ENCODE measurements at places on chromosomes 5 and 9.
A peak's percentile ranks its signal among the peaks of the same experiment; 100 is the strongest.

DNA sequence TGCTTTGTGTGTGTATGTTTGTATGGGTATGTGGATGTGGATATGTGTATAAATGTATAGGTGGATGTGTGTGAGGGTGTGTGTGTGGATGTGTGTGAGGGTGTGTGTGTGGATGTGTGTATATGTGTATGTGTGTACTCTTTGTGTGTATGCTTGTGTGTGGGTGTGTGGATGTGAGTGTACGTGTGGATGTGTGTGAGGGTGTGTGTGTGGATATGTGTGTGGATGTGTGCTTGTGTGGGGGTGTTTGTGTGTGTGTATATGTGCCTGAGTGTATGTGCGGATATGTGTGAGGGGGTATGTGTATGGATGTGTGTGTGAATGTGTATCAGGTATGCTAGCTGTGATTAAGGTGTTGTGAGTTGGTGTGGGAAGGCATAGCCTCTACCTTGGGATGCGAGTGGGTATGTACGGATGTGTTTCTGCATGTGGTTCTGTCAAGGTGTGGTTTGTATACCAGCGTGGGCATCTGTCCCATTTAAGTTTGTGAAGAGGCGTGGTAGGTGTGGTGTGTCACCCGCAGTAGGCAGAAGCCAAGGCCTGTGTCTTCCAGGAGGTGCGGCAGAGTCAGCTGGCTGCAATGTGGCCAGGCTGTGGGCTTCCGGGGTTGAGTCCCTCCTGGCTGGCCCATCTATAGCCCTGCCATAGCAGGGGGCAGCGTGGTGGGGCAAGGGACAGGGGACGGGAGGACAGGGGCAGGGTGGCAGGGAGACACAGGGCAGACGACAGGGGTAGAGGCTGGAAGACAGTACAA, 155.8 kb downstream of the DAB2IP start:
- no peak for DNase-seq

- DNase-seq: no peak
Measured at GRCh38 chr9:120979797-120980196, 53.2 kb upstream of the TRAF1 start.

DNA sequence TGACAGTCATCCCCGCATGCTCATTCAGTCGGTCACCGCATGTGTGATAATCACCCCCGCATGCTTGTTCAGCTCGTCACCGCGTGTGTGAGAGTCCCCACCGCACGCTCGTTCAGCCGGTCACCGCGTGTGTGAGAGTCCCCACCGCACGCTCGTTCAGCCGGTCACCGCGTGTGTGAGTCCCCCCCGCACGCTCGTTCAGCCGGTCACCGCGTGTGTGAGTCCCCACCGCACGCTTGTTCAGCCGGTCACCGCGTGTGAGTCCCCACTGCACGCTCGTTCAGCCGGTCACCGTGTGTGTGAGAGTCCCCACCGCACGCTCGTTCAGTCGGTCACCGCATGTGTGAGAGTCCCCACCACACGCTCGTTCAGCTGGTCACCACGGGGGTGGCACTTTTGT, 3.5 kb downstream of the TRAF2 start:
- no peak for DNase-seq

DNA sequence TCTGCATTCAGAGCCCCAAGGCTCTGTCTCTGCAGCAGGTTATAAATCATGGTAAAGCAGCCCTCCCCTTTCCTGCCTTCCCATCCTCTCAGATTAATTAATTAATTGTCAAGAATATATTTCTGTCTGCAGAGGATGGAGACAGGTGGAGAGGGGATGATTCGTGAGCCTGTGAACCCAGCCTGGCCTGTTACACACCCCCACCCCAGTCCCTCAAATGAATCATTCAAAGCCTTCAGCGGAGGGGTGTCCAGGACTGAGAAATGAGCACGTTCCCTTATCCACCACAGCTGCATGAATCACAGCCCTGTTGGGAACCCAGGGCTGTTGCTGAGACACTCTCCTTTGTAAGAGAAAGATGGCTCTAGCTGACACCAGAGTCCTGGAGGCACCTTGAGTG, 56.0 kb downstream of the NIPAL4 start:
- peak; percentile 76 for DNase-seq

- no peak for DNase-seq
Measured at GRCh38 chr5:135395451-135395850, 3.6 kb downstream of the MACROH2A1 start.

- no peak for DNase-seq
Measured at GRCh38 chr9:32344551-32345182, 39.8 kb upstream of the ACO1 start.

- peak; percentile 87 for DNase-seq
Measured at GRCh38 chr9:129131300-129132145, 20.3 kb downstream of the PTPA start.

GRCh38 chr9:12739014-12739652, 35.7 kb upstream of the LURAP1L start:
- DNase-seq: no peak

GRCh38 chr9:16000811-16001210, 448.0 kb downstream of the CCDC171 start:
- DNase-seq: no peak

DNA sequence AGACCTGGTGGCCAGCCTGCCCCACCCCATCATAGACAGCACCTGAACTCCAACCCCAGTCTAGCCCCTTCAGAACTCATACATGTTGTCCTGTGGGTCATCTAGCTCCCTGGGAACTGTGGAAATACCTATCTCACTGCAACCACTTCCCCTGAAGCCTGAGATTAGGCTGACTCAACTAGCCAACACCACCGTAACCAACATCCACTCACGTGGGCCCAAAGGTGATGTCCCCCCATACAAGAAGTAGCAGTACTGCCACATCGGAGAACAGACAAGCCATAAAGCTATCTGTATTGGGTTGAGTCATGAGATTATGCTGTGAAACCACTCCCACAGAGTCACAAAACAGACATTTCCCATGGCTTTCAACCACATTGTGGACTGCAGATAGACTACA, 46.6 kb downstream of the OSMR start:
- no peak for DNase-seq

DNA sequence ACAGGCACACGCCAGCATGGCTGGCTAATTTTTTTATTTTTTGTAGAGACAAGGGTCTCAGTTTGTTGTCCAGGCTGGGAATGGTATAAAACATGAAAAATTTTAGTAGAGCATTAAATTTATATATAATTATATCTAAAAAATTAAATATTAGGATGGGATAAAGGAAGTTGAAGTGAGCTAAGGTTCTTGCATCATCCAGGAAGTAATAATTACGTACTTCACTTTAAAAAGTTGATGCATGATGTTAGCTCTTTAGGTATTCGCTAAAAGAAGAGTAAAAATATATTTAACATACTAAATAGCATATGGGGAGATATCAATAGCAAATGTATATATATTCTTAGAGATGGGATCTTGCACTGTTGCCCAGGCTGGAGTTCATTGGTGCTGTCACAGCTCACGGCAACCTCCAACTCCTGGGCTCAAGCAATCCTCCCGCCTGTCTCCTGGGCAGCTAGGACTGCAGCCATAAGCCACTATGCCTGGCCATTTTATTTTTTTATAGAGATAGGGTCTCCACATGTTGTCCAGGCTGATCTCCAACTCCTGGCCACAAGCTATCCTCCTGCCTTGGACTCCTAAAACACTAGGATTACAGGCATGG, 12.3 kb downstream of the DCAF10 start:
- no peak for DNase-seq

DNA sequence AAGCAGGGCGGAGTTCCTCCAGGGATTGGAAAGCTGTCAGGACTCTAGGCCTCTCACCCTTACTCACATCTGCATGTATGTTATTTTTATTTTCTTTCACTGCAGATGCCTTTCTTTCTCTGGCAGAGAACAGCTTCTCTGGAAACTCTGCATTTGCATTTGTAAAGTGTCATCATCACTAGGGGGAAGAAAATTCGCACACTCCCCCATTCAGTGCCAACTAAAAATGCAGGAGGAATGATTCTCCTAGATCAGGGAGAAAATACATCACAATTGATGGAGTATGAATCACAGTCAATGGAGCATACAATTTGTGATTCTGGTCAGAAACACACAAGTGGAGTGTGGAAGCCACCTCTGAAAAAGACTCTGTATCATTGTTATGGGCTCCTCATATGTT, 351.4 kb upstream of the FTMT start:
- DNase-seq: no peak

DNA sequence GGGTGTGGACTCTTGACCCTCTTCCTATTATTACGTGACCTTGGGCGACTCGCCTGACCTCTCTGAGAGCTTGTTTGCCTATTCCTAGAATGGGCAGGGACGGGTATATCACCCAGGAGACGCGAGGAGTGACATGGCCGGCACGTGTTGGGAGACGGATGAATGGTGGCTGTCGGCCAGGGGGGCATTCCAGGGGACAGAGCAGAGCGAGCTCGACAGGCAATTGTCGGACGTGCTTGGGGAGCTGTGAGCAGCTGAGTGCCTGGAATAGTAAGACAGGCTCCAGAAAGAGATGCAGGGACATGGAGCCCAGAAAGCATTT, 29.3 kb upstream of the UNC5A start:
- no peak for DNase-seq

DNA sequence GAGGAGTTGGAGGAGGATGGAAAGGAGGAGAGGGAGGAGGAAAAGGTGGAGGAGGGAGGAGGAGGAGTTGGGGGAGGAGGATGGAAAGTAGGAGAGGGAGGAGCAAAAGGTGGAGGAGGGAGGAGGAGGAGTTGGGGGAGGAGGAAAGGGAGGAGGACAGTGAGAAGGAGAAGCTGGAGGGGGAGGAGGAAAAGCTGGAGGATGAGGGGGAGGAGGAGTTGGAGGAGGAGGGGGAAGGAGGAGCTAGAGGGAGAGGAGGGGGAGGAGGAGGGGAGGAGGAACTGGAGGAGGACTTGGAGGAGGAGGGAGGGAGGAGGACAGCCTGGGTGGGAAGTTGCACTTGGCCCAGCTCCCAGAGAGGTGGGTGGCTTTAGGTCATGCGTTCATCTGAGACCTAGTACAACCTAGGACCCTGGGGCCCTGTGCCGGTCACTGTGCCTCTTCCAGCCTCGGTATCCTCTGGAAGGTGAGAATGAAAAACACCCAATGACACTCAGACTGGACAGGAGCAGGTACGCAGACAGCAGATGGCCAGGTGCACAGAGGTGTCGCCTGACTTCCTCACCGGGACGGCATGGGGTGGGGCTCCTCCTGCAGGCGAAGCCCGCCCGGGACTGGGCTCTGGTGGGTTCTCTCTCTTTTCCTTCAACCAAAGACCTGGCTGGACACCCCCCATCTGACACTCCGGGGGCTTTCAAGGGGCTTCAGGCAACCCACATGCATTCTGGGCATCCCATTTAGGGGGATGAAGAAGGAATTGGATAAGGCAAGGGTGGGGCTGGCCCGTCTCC, 12.2 kb upstream of the SLC2A6 start:
- no peak for DNase-seq

- peak; percentile 47 for DNase-seq
Measured at GRCh38 chr5:157540707-157541446, 34.7 kb downstream of the ADAM19 start.

GRCh38 chr5:78781611-78782286, 133.2 kb upstream of the LHFPL2 start:
- DNase-seq: no peak

DNA sequence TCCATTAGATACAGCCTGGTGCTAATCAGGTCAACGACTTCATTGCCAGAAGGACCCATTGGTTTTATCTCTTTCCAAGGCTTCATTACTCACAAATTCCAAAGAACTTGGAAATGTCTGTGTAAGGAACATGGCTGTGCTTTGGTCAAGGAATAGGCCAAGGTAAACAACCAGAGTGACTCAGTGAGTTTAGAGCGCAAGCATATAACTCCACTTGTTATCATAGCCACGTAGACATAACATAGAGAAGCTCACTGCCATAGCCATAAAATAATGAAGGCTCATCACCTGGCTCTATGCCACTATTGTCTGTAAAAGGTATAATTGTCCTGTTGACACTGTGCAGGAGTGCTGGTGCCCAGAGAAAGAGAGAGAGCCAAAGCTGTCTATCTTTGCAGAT, 139.3 kb upstream of the PLCXD3 start:
- DNase-seq: no peak

DNA sequence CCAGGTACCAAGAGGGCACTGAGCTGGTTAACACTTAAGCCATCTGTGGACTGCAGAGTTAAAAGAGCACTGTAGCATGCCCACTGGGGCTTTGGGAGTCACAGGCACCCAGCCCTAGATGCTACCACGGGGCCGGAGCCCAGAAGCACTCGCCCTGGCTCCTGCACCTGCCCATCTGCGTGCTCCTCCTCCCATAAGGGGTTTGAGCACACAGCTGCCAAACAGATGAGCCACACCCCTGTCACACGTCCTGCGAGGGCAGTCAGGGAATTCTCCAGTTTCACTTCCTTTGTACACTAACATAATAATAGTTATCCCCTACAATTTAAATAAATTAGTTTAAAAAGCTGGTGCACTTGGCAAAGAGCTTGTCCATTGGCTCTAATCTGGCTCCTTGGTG, 4.5 kb upstream of the PCA3 start:
- no peak for DNase-seq

GRCh38 chr5:17412760-17413671, 85.0 kb upstream of the TAF11L2 start:
- peak; percentile 25 for DNase-seq

- no peak for DNase-seq
Measured at GRCh38 chr5:172620506-172620905, 20.6 kb upstream of the NEURL1B start.

DNA sequence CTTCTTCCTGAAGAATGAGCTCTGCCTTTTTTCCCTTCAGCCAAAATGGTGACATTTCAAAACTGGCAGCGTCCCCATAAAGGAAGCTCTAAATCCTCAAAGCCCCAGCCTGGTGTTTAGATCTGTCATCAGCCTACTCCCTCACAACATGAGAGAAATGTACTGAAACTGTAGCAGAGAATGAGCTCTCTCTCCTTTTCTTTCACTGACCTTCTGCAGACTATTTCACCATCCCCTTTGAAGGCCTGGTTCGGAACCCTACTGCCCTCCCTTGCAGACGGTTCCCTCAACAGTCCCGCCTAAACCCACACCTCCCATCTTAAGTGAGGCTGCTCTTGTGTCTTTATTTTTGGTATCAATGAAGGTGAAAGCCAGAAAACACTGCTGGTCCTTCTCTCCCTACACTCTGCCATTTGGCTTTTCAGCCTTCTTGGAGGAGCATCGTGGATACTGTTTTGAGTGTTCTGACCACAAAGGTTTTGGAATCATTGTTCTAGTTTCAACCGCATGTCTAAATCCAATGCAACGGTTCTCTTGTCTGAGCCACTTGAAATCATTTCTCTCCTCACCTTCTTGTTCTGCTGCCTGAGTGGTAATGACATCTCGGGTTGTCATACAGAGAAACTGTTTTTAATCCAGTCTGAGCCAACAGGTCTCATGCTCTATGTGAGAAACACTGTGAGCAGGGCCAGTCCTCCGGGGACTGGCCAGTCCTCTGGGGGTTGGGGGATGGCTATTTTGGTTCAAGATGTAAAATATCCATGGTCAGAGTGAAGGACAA, 39.0 kb downstream of the ITK start:
- no peak for DNase-seq

DNA sequence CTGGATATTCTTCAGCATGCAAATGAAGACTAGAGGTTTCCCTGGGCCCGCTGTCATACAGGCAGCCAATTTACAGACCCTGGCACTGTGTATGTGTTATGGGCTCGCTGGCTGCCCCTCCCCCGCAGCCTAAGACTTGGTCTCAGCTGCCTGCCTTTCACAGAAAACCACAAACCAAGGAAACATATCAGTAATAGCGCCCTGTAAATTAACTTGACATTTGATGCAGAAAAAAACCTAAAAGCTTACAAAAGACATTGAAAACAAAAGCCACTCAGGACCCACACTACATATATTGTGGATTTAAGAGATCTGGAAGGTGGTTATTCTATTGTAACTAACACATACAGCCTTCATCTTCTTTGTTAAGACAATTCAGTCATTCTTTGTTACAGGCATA, 287.0 kb upstream of the TMEM161B start:
- DNase-seq: no peak
